Stimulated activated naive CD4-positive, alpha-beta T cell treated with Interleukin-2 at 50 U/mL for 16 hours (primary cell): ENCODE measurements at places on chromosomes 12 and 14.

GRCh38 chr14:89307409-89307808, 109.6 kb downstream of the FOXN3 start:
- DNase-seq = no peak

GRCh38 chr12:95205685-95206084, 11.6 kb downstream of the FGD6 start:
- no peak for DNase-seq

- DNase-seq = peak; percentile 68
These were observed at the start of gene CCDC177 for GRCh38 chr14:69574263-69574953. Gene CCDC177, minus strand, starts transcription at chr14:69574871. Its CDS starts 1,249 bp downstream, at chr14:69573622.

DNA sequence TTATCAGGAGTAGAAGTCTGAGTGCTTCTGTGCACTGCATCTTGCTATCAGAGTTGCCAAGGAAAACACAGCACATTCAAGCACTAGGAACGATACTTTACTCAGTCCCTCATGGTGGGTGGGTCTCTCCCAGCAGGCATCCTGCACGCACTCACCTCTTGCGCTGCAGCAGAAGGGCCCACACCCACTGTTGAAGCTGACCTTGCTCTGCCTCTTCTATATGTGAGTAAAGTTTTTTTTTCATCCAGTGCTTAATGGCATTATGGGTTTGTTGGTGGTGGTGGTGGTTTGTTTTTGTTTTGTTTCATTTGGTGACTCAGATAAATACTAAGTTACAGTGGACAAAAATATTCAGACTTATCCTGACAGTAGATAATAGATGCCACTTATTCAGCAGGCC, 348.5 kb downstream of the EGLN3 start:
- no peak for DNase-seq

DNA sequence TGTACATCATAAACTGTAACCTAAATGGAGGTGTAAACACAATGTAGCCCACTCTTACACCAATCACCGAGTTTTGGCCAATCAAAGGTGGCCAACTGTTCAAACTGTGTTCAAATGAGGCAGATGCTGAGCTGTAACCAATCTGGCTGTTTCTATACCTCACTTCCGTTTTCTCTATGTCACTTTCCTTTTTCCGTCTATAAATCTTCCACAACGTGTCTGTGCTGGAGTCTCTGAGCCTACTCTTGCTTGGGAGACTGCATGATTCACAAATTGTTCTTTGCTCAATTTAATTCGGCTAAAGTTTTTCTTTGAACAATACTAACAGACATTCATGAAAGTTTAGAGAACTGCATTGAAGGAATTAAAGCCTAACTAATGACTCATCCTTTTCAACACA, 547.1 kb upstream of the USP15 start:
- no peak for DNase-seq

DNA sequence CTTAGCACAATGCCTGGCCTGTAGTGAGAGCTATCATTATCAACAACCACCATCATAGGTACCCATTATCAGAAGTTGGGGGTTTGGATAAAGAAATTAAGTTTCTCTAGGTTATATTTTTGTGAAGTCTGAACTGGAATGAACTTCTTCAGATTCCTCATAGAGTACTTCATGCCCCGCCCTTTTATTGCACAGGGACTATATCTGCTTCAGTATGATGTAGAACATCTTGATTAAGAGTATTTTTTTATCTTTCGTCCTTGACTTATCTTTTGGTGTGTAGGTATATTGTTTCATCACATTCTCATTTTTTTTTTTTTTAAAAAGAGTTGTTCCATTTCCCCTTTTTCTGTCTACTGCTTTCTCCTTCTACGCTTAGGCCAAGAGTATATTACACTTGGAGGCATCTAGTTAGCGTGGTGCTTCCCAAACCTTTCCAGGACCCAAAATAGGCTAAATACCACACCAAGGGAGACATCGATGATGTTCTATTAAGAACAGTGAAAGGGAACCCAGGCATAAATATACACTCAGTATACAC, 467.5 kb downstream of the ZFP36L1 start:
- DNase-seq = no peak

DNA sequence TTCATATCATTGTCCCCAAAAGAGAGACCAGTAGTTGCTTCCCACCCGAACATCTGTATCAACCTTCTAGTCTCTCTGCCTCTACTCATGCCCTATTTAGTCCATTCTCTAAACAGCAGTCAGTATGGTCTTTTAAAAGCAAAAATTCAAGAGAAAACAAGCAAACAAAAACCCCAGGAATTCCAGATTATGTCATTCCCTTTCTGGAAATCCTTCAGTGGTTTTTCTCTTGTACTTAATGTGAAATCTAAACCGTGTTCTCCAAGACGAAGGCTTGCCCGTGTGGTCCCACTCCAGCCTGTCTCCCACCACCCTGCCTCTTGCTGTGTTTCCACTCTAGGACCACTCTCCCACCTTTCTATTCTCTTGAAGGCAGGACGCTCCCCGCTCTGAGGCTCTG, 90.8 kb downstream of the TMEM30B start:
- DNase-seq = no peak

- no peak for DNase-seq
These were observed 67.6 kb downstream of the PIWIL1 start for GRCh38 chr12:130405332-130405731.

DNA sequence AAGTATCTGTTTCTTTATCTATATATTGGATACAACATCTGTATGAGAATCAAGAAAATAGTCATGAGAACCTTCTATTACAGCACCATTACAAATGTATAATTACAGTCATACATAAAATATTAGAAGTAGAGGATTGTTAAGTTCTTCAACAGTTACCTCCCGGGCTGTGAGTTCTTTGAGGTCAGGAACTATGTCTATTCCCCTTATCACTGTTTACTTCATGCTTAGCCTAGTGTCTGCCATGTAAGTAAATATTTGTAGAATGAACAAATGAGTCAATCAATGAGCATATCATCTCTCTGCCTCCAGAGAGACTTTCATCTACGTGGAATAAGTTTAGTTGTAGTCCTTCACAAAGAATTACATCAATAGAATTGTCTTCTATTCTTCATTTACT, 47.2 kb downstream of the PUS7L start:
- DNase-seq = no peak

DNA sequence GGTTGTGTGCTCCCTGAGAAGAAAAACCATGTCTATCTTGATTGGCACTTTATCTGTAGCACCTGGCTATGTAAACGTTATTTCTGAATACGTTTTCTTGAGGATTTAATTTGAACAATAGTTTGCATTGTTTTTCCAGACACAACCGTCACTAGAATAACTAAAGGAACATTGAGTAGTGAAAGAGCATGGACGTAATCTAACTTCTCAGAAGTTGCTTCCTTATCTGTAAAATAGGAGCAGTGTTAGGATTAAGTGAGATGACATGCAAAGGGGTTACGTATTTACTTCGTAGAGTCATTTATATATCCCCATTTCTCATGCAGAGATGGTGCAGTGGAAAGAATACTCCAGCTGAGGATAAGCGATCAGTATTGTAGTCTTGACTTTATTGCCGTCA, 8.1 kb downstream of the AEBP2 start:
- no peak for DNase-seq

GRCh38 chr12:96861656-96862055, 45.4 kb upstream of the NEDD1 start:
- DNase-seq = no peak

GRCh38 chr12:105706321-105706972, 376.0 kb downstream of the C12orf75 start:
- DNase-seq = no peak

GRCh38 chr12:82593901-82594396, 92.8 kb upstream of the TMTC2 start:
- DNase-seq = no peak

DNA sequence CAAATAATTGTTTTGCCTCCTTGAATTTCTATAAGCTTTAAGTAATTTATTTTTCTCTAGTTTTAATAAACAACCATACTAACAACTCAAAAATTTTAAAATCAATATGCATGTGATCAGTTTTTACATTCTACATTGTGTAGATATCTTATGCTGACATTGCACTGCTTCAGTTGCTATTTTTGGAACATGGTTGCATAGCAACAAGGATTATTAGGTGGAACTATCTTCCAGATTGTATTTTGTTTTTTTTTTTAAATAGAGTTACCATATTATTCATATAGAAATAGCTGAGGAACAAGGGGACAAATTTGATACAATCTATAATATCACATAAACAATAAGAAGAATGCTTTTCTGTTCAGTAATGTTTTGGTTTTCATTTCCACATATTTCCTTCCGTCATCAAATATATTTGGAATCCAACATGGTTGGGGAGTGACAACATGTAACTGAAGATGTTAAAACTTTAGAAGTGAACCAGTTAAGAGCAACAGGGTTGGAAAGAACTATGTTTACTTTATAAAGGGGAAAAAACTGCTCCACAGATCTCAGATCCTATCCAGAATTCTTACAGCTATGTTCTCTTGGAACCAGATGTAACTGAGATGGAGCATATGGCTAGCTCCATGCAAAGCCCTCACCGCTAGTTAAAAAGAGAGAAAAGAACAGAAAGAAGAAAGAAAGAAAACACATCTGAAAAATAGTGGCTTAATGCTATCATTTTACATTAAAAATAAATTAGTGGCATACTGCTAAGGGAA, 235.5 kb downstream of the NELL2 start:
- no peak for DNase-seq

DNA sequence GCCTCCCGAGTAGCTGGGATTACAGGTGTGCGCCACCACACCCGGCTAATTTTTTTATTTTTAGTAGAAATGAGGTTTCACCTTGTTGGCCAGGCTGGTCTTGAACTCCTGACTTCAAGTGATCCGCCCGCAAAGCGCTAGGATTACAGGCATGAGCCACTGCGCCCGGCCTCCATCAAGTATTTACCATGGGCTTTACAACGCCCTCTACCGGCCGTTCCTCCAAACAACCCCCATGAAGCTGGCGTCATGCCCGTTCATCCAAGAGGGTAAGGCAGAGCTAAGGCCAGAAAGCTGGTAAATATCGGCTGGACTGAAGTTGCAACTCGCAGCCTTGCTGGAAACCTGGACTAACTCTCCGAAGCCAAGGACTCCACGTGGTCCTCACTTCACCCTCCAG, 41.6 kb downstream of the RNF34 start:
- no peak for DNase-seq

DNA sequence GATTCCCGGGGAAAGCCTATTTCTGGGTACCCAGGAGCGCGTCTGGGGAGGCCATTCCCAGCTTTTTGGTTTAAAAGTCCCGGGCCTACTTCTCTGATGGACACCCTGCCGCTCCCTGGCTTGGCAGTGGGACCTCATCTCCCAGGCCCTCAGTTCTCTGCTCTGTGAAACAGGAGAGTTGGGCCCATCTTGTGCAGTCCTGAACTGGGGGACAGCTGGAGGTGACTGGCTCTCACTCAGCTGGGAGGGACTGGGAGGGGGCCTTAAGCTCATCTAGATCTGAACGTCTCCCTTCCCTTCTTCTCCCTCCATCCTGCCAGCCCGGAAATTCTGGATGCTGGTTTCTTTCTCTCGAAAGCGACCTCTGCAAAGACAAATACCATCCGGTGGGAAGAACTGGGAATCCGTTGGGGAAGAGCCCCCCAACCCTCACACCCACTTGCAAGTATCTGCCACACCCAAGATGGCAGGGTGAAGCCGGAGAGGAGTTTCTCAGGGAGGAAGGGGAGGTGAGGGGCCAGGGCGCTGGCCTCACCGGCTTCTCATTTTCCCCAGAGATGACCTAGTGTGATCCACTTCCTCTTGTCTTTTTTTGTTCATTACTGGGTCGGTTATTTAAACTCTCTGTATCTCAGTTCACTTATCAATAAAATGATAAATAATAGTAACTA, 1.4 kb downstream of the RIN3 start:
- no peak for DNase-seq

GRCh38 chr14:99158646-99159165, 113.3 kb downstream of the BCL11B start:
- no peak for DNase-seq

DNA sequence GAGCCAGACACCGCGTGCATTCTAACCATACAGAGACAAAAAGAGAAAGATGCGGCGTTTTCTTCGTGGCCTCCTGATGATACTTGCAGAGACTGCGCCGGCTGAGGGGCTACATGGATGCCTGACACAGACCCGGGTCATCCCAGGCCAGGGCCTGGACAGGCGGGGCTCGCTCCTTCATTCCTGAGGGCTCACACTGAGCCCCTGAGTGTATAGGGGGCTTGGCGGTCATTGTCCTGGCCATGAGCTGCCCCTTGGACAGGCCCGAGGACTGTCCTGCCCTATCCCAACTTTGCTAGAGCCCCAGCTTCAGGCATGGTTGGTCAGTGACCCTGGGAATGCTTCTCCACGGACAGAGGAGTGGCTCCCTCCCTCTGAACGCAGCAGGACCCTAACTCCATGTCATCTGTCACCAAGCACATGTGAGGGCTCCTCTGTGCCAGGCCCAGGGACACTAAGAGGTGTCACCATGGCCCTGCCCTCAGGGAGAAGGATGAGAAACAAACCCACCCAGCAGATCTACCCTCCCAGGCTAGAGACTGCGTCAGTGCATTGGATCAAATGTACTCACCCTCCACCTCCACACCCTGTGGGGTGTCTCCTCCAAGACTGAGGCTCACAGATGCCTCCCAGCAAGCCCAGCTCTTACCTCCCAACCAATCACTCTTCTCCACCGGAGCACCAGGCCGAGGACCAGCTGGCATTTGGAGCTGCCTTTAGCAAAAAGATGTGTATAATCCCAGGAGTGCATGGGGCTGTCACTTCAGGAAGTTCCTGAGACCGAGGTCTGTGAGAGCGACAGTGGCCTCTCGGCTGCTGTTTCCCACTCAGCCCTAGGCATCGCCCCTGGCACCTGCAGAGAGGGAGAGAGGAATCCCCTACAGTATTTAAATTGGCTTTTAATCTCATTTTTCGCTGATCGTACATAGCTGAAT, 102.7 kb downstream of the DICER1 start:
- DNase-seq = no peak

- no peak for DNase-seq
These were observed 6.4 kb downstream of the STX2 start for GRCh38 chr12:130832561-130833209.

- no peak for DNase-seq
These were observed 798 bp downstream of the CELA1 start for GRCh38 chr12:51345681-51346080.

DNA sequence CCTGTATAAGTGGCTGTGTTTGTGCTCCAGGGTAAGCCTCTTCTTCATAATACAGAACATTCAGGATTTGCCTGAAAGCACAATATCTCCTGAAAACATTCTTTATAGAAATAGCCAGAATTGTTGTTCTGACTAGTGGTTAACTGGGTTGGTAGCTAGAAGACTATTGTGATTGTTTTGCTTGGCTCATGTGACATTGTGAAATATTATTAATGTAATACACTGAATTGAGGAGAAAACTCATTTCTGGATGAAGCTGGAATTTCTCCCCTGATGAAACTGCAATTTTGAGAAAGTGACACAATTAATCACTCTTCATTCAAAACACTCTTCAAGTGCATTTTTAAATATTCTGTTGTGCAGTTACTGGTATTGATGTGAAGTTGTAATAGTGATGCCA, 172.3 kb upstream of the PTPRQ start:
- no peak for DNase-seq
